Activated T-cell treated with anti-CD3 and anti-CD28 coated beads for 48 hours (primary cell): ENCODE measurements at places on chromosomes 16 and 17.

DNA sequence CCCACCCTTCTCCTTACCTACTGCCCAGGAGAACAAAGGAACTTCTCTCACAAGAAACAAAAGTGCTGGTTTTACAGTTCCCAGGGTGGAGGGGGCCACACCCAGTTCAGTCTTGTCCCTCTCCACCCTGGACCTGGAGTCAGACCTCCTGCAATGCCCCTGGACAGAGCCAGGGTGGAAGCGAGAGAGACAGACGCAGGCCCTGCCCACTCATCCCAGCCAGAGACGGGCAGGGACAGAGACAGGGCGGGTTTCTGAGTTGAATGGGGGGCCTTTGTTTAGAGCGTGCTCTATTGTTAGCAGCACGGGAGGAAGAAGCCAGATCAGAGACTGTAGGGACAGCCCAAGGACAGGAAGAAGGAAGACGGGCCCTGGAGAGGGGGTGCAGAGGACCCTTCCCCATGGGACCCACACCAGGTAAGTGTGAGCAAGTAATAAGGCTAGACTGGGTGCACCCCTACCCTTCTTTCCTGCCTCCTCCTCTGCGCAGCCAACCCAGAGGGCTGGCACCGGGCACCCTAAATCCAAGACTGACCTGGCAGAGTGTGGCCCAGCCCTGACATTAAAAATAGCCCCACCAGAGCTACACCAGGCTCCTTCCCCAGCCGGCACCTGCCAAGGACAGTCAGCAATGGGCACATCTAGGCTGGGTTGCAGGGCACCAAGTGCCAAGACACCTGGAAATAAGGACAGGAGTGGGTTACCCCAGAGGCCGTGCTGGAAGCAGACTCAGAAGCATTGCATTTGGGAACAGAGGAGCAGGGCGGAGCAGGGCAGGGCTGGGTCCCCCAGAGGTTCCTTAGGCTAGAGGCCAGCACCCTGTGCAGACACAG is 10.9 kb downstream of the JUP start:
- DNase-seq: no peak

DNA sequence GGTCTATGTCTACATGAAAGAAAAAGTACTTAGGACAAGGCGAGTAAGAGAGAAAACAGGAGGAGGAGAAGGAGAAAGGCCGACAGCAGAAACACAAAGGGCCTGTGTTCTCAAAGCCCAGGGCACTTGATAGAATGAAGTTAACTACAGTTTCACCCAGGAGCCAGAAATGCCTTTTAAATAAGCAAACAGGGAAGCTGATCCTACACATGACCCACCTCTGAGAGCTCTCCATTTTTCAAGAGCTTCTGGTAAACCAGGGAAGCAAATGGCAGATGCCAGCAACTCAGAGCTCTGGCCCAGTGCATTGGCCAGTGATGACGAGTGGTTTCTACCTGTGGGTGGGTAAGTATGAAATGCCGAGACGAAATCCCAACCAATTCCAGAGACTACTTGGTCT is 163.4 kb downstream of the ZFHX3 start:
- DNase-seq: no peak

GRCh38 chr16:65757064-65757463 is 609.4 kb upstream of the CDH5 start:
- no peak for DNase-seq

GRCh38 chr16:89670496-89671431 is 13.1 kb downstream of the SPATA33 start:
- no peak for DNase-seq

- DNase-seq: no peak
These were observed 392.1 kb upstream of the CCL2 start for GRCh38 chr17:33862772-33863602.

- DNase-seq: peak; percentile 40
These were observed 84.9 kb downstream of the HS3ST2 start for GRCh38 chr16:22898874-22899348.

GRCh38 chr17:78315355-78316114 is 44.3 kb downstream of the SOCS3 start:
- DNase-seq: peak; percentile 54

DNA sequence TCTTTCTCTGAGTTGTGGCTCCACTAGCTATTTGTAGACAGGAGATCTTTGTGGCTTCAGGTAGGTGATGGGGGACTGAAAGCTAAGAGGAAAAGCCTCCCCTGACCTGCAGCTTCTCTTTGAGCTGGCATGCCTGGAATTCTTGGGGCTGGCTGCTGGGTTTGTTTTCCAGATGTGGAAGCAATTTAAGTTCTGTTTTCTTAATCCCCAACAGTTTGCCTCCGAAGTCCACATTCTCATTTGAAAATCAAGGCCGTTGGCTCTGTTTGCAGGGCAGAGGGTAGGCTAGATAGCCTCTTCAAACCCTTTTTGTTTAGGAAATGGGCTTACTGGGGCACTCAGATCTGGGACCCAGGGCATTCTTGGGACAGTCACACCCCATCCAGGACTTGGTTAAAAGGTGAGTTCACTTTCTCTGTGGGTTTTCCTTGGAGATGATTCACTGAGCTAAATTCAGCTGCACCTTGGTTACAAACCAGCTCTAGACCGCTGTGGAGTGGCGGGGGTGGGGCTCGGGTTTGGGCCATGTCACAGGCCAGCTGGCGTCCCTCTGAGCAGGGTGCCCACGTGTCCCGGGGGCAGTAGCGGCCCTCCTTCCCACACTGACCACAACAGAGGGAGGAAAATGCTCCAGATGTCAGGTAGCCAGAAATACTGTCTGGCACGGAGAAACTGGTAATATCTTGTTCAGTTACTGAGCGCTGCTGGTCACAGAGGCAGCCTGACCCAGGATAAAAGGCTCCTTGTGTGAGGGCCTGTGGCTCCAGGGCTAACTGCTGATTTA is 108.5 kb downstream of the RAB11FIP4 start:
- DNase-seq: peak; percentile 44

DNA sequence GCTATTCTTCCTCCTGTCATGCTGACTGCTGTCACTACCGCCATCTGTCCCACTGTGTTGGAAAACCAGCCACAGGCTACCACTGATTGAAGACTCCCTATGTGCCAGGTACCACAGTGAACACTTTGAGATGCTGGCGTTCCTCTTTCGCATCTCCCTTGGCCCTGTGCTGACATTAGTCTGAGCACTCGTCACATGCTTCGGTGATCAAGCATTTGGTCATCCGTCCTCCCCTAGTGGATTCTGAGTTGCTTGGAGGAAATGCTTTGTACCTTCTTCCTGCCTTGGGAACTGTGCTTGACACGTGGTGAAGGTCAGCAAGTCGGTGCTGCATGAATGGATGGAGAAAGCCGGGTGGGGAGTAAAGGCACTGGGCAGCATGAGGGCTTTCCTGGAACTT is 260.1 kb downstream of the SNX29 start:
- no peak for DNase-seq

DNA sequence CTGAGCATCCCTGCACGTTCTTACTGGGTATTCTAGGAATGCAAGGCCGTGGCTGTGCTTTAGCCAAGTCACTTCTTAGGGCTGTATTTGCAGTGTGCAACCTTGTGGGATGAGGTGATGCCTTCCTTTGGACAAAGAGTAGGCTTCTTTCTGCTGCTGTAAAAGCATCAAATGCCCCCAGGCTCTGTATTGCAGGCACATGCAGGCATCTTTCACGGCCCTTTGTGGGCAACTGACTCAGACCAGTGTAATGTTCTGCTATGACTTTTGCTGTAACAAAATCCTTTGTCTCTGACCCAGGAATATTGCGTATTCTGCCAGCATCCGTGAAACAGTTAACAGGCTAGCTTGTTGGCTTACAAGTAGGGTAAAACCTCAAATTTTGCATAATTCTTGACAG is 30.9 kb upstream of the GCSH start:
- DNase-seq: no peak

DNA sequence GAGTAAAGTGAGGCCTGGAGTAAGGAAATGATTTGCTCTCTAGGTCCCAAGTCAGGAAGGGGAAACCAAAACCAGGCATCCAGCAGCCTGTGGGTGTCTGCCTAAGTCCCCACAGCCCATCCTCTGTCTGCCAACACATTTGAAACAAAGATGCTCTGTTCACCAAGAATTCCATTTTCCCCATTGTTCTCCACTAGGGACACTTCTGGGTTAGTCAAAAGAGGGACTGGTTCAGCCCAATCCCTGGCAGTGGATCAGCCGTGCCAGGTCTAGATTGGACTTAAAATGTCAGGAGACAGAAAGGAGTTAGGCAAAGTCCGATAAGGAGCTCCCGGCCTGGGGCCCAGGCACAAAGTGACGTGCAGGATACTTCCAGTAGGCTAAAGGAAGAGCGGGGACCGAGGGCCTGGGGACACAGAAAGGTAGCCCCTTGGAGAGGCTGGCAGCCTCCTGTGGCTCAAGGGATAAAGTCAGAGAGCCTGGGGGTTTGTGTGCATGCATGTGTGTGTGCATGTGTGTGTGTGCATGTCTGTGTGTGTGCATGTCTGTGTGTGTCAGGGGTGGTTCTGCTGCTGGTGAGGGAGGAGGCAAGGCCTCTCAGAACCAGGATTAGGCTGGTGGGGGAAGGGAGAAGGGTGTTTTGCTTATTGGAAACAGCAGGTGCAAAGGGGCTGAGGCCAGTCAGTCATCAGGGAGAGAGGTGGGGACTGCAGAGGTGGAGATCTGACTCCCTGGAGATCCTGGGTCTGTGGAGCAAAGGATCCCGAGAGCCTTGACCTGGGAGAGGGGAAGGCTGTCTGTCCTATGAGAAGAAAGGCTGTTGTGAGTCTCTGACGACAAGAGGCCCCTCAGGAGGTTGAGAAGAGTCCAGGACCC is 41.7 kb upstream of the IL34 start:
- no peak for DNase-seq

DNA sequence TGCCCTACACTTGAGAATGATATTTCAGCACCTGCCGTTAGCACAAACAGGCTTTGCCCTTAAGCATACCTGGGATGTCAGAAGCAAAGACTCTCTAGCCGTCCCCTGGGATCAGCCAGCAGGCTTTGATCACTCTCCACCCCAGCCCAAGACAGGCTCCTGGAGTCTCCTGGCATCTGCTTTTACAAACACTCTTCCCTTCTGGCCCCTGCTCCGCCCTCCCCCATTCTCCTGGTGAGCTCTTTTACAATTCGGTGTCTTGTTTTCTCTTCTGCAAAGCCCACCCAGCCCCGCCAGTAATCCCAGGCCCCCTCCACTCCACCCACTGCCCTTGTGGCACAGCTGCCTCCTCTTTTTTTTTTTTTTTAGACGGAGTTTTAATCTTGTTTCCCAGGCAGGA is 50.4 kb downstream of the KATNIP start:
- no peak for DNase-seq
